ENCODE measurements at places on chromosomes 4 and X.

GRCh38 chr4:107757283-107757682, 37.2 kb upstream of the PAPSS1 start:
- DNase-seq = no peak

GRCh38 chrX:39718981-39719380, 378.8 kb downstream of the BCOR start:
- DNase-seq = no peak

DNA sequence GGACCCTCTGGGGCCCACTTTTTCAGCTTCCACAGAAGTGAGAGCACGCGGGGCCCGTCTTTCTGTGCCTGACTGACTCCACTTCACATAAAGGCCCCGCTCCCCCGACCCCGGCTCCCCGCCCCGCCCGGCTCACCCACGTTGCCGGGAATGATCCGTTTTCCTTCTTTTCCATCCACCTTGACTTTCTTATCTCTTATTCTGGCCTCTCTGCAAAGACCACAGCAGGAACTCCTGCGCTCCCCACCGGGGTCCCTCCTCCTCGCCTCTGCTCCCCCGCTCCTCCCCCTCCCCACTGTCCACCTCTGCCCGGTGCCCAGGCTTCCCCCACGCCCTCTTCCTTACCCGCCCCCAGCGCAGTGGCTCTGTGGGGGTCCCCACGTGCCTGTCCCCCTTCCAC, 54.2 kb upstream of the CLDN24 start:
- no peak for DNase-seq

DNA sequence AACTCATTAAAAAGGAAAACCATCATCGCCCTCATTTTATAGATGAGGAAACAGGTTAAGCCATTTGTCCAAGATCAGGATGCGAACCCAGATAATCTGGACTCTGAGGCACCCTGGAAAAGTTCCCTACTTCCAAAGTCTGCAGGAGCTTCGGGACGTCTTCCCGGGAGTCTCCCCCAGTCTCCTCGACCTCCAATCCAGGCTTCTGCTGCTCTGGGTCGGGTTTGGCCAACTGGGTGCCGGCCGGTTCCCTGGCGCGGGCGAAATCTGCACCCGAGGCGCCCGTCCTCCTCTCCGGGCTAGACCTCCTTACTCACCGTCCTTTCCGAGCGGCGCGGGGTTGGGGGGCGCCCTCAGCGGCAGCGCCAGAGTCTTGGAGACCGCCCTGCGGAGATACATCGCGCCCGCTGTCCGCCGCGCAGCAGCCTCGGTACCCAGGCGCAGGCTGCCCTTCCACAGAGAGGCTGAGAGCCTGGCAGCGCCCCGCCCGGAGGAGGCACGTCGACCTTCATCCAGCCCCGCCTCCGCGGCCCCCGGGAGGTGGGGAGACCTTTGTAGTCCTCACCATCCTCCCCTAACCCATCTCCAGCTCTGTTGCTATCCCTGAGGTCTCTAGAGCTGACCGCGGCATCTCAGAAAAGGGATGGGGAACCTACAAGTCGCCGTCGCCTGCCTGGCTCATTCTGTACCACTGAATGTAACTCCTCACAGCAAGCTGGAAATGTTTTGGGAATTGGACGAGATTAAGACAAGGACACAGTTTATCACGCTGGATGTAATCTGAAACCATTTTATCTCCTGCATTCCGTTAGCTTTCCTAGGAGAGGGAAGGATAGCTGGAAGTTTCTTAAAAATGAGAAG, at the start of gene MGARP:
Gene MGARP, minus strand, starts transcription at position 466 of the 861 bp plus-strand sequence. Its CDS starts 67 bp downstream, at position 399.
- peak; percentile 33 for DNase-seq

DNA sequence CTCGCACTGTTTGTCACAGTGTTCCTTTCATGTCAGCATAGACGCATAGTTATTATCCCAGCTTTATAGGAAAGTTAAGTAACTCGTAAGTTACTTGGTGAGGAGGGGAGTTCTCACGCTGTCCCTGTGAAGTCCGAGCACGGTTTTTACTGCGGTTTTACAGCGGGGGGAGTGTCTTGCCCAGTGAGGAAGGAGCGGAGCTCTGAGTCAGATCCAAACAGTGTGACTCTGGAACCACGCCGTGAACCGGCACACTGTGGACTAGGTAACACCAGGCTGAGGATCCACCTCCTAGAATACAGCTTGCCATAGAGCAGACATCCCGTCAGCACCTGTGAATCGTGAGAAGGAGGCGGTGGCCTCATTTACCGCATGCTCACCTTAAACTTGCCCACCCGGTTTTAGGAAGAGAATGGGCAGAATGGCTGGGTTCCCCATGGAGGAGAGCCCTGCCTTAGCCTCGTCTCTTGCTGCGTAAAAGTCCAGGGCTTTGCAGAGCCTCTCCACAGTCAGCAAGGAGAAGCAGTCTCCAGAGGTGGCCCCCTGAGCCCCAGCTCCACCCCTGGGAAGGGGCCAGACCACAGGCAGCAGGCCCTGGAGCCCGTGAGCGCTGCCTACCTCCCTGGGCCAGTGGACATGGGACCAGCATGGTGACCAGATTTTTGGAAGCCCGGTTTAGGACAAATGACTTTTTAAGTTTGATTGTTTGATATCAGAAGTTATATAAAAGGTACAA, 40.2 kb upstream of the HGFAC start:
- no peak for DNase-seq

GRCh38 chr4:30757357-30757756, 37.2 kb downstream of the PCDH7 start:
- no peak for DNase-seq

DNA sequence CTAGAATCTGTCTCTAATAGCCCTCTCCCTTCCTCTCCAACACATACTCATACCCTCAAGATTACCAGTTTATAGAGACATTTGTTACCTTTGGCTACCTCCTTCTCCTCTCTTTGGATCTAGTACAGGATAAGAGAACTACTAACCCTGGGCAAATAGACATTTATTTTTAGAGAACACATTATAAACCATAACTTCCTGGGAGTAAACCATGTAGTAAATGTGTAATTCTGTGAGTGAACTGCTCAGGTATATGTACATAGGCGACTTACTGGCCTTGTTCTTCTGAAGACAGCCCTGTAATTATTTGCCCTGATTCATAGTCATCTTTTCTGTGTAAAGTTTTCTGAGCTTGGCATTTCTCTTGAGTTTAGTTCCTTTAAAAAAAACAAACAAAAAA, 94.2 kb downstream of the KDM6A start:
- DNase-seq = no peak

DNA sequence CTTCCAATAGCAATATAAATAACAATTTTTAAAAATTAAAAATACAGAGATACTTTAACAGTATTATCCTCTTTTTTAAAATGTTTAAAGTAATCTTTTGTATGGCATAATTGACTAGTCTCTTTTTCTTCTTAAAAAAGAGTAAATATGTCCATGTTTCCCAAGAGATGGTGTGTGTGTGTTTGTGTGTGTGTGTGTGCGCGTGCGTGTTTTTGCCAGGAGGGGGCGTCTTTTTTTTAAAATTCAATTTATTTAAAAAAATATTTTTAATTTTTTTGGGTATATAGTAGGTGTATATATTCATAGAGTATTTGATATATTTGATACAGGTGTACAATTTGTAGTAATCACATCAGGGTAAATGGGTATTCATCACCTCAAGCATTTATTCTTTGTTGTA, 1073.7 kb downstream of the PCDH7 start:
- no peak for DNase-seq

DNA sequence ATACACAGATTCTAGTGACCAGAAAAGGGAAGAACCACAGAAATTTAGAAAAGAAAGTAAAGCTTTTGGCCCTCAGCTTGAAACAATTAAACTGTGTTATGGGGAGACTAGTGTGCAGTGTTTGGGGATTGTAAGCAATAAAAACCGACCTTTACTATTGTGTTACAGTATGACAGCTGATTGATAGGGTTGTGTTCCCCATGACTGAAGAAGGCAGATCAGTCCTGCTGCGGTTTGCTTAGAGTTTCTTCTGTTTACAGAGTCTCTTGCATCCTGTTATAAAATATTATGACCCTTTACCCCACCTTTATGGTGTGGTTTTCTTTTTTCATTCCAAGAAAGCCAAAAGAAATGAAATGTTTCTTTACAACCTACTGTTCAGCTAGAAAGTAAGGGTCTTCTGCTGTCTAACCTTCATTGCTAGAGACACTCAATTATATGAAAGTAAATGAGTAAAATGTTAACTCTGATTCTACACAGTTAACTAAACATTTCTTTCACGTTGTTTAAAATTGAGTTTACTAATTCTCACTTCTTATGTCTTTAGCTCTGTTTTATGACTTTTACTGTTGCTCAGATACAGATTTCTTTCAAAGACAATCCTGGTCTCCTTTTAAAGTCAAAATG, 18.1 kb downstream of the CHIC1 start:
- no peak for DNase-seq

DNA sequence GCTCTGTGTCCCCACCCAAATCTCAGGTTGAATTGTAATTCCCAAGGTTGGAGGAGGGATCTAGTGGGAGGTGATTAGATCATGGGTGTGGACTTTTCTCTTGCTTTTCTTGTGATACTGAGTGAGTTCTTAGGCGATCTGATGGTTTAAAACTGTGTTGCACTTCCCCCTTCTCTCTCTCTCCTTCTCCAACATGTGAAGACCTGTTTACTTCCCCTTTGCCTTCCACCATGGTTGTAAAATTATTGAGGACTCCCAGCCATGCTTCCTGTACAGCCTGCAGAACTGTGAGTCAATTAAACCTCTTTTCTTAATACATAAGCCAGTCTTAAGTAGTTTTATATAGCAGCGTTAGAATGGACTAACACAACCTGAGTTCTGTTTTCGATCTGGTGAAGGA, 738.2 kb downstream of the ARAP2 start:
- DNase-seq = no peak

GRCh38 chr4:39976141-39976944, 1.4 kb downstream of the PDS5A start:
- peak; percentile 82 for DNase-seq

- no peak for DNase-seq
These were observed 27.2 kb upstream of the TMSB4X start for GRCh38 chrX:12947545-12948235.

DNA sequence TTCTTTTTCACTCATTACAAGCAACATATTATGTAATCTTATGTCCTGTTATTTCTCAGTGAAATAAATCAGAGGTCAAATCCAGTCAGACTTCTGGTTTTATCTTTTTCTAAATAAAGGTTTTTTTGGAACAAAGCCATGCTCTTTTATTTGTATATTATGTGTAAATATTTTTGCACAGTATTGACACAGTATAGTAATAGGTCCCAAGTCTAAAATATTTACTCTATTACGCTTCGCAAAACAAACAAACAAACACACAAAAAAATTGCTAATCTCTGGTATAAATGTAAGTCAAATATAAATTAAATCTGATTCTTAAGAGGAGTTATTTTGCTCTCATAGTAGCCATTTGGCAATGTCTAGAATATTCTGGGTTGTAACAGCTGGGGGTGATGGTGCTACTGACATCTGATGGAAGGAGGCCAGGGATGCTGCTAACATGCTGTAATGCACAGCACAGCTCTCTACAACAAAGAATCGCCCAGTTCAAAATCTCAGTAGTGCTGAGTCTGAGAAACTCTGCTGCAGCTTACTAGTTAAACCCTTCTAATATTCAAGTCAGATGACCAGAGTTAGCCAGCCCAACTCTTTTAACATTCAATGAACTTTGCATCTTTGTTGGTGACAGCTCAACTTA, 602.1 kb downstream of the RAB28 start:
- DNase-seq = no peak

- peak; percentile 84 for DNase-seq
These were observed 132.6 kb upstream of the FAM9B start for GRCh38 chrX:9166584-9166944.

- DNase-seq = no peak
These were observed 29.9 kb downstream of the DKK2 start for GRCh38 chr4:107006218-107006617.

DNA sequence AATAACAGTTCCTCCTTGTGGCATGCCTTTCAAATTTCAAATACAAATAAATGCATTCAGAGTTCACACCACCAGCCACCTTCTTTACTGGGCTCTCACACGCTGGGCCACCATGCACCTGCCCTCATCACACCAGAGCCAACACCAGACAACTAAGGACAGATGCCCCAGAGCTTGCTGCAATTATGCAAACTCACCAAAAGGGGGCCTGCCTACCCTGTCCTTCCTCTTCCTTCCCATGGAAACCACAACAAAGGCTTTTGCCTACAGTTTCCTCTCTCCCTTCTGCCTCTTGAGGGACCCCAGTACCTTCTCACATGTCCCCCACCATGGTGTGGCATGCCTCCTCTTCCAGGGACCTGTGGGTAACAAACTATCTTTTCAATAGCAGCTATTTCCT, 1333.9 kb upstream of the TENM3 start:
- peak; percentile 50 for DNase-seq

GRCh38 chr4:105186701-105187161, 40.1 kb downstream of the TET2 start:
- DNase-seq = peak; percentile 32

- DNase-seq = no peak
These were observed 98.8 kb upstream of the EGFL6 start for GRCh38 chrX:13470685-13470977.

DNA sequence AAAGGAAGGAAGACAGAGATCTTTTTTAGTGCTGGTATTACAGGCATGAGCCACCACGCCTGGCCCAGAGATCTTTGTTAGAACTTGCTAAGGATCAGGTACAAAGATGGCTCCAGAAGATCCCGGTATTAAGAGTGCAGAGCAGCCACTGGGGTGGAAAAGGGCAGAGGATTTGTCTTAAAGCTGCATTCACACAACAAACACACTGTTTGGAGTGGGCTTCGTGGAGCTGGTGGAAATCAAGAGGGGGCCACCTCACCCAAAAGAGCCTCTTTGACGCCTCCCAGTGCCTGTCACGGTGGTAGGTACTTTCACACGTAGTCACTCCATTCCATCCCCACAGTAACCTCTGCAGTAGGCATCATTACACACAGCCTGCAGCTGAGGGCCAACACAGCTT, 13.3 kb downstream of the HELT start:
- DNase-seq = no peak

DNA sequence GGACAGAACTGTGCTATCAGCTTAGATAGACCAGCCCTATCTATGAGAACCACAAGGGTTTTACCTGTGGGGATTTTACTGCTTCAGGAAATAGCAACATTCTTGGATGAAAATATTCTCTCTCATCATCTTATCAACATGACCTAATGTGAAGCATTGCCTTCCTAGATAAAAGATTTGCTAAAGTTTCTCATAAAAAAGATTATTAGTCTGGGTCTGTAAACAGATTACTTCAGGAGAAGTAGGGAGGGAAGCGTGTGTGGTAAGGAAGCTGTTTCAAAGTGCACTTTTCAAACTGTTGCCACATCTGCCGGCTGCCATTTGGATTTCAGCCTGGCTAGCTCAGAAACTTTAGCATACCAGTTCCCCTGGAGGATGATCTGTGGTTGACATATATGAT, at the start of gene NOX1:
Gene NOX1, minus strand, starts transcription at position 35 of the 400 bp plus-strand sequence. CDS start 220 bp downstream, outside the sequence.
- no peak for DNase-seq

DNA sequence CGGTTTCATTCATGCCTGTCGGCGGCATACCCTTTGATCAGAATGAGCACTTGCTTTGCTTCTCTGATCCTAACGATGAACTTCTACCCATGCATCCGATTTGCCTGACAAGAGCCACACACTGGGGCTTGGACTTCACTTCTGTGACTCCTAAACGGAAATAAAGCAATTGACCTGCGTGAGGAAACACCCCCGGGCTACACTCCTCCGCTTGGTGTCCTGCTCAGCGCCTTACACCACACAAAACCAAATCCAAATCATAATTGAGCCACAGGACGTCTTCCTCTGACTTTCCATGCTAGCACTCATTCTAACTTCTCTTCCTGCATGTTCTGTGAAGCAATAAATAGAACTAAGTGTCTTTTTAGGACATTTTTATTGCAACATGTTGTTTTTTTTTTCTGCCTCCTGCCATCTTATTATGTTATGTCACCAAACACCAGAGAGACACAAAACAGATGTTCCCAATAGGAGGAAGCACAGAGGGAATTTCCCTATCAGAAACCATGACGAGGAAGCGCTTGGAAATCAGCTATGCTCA, 110.8 kb upstream of the FAM9B start:
- no peak for DNase-seq

All from ACHN (cell line).